Pulmonary artery endothelial cell (primary cell): ENCODE measurements at places on chromosomes 2 and 18.

DNA sequence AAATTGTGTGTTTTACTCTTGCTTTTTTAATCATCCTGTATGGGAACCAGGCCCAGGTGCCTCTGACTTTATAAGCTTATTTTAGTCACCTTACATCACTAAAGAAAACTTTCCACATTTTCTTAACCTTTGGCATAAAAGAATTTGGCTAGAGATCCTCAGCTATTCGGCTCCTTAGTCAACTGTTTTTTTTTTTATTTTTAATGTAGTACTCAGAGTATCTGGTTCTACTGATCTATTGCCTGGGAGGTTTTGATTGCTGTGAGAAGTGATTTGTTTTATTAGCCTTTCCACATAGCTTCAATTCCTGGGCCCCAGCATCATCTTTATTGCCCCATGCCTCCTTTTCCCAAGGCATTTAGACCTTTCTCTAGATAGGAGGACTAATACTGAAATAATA, 121.0 kb downstream of the MYO1B start:
- no peak for DNase-seq

GRCh38 chr18:48036226-48036625, 105.8 kb upstream of the SMAD2 start:
- DNase-seq, result no peak

- DNase-seq, result no peak
Observed at GRCh38 chr2:223055140-223055539, 3.1 kb downstream of the KCNE4 start.

DNA sequence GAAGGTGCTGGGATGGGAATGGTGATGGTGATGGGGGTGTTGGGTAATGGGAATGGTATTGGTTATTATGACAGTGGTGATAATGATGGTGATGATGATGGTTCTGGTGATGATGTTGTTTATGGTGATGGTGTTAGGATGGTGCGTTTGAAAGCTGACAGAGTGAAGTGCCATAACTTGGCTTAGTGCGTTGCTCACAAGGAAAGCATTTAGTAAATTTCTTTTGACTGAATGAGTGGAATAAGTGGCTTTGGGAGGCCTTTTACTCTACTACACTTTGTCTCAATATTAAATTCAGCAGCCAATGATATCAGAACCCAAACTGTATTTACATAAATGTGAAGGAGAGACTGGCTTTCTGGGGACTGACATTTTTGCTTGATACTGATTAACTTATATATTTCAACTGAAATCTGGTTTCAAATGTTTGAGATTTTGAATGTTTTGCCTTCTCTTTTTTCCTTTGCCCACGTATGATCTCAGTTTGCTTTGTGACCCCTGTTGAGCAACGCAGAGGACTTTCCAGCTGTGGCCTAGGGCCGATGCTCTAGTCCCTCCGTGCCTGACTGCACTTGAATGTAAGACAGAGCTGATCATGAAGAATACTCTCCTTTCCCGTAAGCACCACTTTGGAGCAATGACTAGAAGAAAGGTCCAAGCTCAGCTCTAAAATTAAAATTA, 128.5 kb upstream of the SH3BP4 start:
- no peak for DNase-seq

GRCh38 chr2:71166812-71167211, 36.4 kb downstream of the MPHOSPH10 start:
- no peak for DNase-seq

- no peak for DNase-seq
Observed at GRCh38 chr2:186379052-186379451, 107.0 kb upstream of the ZC3H15 start.

DNA sequence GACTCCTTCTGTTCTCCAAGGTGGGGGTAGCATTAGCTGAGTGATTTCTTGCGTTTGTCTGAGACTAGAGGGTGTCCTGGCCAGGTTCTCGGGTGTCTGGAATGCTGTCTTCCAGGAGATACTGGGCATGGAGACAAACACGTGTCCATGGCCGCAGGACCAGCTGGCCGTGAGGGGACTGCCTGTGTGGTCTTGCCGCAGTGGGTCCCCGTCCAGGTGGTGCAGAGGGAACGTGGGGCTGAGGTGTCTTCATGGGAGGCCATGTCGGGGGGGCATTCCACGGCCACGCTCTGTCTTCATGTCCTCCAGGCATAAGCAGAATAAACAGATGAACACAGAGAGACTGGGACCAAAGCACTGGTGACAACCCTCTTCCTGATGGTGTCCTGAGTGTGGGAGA, 66.6 kb downstream of the SMIM21 start:
- DNase-seq, result no peak
